ENCODE measurements at places on chromosomes 5 and 9.

DNA sequence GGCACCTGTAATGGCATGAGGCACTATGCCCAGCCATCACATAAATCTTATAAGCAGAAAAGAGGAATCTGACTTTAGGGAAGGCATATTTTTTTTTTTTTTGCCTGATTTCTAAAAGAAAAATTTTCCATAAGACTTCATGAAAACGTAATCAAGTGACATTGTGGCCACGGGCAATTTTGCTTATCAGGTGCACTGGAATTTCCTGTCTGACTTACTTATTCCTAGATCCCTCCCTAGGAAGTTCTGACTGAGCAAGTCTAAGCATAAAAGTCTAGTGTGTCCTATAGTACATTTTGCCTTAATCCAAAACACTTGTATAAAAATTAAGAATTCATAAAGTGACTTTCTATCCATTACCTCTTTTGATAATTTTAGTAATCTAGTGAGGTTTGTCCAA is 12.5 kb downstream of the C5orf46 start:
- no peak for DNase-seq

DNA sequence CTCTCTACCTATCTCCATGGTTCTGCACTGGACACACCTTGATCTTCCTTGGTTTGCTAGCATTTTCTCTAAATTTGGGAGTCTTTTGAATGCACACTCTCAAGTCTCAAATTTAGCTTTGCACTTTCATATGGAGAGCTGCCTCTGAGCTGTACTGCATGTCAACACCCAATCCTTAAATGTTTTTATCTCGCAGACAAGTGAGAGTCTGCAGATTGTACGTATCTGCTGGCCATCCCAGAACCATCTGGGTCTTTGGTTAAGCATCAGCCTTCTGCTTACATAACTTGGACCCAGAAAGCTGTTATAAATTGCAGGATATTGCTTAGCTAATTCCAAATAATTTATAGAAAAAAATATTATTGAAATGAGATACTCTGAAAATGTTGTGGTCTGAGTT is 111.4 kb upstream of the GRAMD2B start:
- no peak for DNase-seq

DNA sequence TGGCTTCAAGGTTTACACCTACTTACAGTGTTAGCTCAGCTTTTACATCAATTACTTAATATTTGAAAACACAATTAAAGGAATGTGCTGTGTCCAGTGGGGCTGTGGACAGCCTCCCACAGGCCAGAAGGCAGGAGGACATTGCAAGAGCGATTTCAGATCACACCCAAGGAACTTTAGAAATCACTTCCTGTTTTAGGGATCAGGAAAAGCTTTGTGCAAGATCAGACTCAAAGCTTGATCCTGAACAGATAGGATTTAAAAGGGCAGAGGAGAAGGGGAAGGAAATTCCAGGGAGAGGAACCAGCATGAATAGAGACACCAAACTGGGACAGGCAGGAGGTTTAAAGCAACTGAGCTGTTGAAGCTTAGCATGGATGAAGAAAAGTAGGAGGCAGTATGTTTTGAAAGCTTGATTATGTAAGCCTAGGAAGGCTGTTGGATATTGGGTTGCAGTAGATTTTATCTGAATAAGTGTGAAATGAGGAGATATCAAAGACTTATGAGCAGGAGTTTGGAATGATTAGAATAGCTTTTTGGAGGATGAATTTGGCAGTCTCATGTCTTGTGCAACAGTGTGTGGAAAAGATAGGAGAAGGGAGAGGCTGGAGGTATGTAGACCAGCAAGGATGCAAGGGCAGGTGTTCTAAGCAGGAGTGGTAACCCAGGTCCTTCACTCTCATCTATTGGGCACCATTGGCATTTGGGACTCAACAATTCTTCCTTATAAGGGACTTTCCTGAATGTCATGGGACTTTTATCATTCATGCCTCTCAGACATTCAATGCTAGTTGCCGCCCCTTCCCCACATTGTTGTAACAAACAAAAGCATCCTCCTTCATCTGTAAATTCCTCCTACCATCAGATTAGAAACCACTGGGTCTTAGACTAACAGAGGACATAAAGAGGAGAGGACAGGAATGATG is 123.5 kb downstream of the TARS1 start:
- DNase-seq: no peak

- no peak for DNase-seq
Observed at GRCh38 chr5:181204113-181204825, 727 bp downstream of the TRIM7 start.

DNA sequence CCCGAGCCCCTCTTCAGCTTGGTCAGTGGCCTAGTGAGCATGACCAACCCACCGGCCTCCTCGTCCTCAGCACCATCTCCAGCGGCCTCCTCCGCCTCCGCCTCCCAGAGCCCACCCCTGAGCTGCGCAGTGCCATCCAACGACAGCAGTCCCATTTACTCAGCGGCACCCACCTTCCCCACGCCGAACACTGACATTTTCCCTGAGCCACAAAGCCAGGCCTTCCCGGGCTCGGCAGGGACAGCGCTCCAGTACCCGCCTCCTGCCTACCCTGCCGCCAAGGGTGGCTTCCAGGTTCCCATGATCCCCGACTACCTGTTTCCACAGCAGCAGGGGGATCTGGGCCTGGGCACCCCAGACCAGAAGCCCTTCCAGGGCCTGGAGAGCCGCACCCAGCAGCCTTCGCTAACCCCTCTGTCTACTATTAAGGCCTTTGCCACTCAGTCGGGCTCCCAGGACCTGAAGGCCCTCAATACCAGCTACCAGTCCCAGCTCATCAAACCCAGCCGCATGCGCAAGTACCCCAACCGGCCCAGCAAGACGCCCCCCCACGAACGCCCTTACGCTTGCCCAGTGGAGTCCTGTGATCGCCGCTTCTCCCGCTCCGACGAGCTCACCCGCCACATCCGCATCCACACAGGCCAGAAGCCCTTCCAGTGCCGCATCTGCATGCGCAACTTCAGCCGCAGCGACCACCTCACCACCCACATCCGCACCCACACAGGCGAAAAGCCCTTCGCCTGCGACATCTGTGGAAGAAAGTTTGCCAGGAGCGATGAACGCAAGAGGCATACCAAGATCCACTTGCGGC is 1.8 kb downstream of the EGR1 start:
- DNase-seq: no peak

GRCh38 chr5:58998544-58998943 is 415.7 kb downstream of the RAB3C start:
- no peak for DNase-seq

DNA sequence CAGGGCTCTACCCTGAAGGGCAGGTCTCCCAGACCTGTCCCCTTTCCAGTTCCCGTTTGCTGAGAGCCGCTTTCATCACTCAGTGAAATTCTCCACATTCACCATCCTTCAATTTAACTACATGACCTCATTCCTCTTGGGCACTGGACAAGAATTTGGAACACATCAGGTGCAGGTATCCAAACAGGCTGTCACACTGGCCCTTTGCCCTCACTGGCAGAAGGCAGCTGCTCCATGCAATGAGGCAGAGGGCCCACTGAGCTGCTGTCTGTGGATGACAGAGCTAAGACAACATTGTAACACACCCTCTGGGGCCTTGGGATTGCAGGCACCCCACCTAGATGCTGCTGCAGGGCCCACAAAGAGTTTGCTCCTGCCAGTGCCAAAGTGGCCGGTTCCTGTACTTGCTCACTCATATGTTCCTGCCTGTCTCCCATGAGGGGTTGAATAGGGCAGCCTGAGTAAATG is 55.1 kb downstream of the ACTL7B start:
- no peak for DNase-seq

GRCh38 chr9:113237026-113237425 is 15.7 kb downstream of the SLC31A1 start:
- DNase-seq: no peak

DNA sequence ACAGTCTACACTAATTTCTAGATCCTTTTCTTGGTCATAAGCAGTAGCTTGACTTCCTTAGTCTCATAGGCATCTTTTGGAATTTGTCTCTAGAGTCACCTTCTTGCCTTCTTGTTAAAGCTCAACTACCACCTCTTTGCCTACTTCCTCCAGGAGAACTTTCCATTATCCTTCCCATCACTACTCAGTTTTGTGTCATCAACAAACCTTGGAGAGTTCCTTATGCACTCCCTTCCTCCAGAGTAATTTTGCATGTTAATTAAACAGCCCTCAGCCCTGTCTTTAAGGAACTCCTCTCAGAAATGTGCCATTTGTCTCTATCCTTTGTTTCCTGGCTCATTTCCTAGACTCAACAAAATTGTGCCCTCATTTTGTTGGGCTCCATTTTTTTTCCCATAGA is 4.2 kb upstream of the EPB41L4B start:
- no peak for DNase-seq

GRCh38 chr9:95667789-95668188 is 151.0 kb upstream of the PTCH1 start:
- no peak for DNase-seq

DNA sequence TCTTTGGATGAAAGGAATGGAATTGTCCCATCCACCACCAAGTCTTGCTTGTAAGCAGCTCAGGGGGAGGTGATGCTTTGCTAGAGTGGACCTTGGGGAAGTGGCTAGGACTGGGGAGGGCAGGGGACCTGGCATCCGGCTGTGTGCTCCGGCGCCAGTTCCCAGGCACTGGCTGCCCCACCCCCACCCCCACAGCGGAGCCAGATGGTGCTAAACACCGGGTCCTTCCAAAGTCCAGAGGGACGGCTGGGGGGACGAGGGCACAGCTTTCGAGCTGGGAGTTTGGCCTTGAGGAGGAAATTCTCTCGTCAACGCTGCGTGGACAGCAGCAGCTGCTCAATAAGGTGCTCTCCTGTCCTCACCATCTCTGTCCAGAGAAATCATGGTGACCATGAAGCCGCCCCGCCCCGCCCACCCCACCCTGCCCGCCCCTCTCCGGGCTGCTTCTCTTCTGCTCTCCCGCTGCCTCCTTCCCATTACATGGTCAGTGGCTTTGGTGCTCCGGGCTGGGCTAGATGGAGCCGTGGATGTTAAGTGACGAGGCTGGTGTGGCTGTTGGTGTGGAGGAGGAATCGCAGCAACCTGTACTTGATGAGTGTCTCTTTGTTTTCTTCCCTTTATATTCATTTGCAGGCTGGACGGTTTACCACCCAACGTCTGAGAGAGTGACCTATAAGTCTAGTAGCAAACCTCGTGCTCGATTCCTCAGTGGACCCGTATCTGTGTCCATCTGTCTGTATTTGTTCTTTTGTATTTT is 115.7 kb downstream of the WNK2 start:
- no peak for DNase-seq

- no peak for DNase-seq
Observed at GRCh38 chr9:36559036-36559695, 13.5 kb upstream of the MELK start.

GRCh38 chr5:119059740-119060255 is 11.1 kb upstream of the DMXL1 start:
- DNase-seq: no peak

DNA sequence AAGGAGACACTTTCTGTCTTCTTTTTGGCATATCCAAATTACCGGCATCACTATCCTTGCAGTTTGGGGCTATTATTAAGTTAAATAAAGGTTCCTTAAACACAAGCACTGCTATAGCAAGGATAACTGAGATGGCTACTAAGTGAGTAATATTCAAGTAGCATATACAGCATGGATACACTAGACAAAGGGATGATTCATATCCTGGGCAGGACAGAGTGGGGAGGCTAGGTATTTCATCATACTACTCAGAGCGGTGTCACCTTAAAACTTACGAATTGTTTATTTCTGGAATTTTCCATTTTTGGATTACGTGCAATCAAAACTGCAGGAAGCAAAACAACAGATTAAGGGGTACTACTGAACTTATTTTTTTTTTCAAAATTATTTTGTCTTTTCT is 54.1 kb downstream of the FER start:
- no peak for DNase-seq

GRCh38 chr9:77028478-77028877 is 9.0 kb downstream of the FOXB2 start:
- DNase-seq: no peak

GRCh38 chr9:4750023-4750673 is 9.1 kb upstream of the AK3 start:
- DNase-seq: no peak

DNA sequence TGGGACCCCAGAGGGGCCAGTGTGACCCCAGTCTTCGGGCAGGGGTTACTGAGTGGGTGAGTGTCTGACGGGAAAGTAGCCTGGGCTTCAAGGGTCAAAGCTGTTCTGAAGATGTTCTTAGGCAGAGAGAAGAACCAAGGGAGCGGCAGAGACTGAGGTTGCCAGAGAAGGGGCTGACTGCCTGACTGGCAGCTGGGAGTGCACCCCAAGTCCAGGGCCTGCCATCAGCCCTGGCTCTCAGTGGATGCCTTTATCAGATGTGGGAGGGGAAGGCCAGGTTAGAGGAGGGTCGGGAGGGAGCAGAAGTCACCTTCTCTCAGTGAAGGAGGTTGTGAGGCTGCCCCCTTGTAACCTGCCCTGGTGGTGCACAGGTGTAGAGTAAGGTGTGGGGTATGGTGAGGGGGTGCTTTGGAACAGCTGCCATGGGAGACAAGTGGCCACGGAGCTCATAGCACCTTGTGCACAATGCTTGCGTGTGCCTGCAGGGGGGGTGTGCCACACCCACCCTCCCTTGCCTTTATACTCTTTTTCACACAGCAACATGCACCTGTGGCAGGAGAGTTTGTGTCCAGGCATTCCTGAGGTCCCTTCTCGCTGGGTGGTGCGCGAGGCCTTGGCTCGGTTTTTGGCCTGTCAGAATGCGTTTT is 18.9 kb downstream of the RALGPS1 start:
- no peak for DNase-seq

GRCh38 chr9:2420543-2420942 is 201.0 kb upstream of the VLDLR start:
- DNase-seq: no peak

DNA sequence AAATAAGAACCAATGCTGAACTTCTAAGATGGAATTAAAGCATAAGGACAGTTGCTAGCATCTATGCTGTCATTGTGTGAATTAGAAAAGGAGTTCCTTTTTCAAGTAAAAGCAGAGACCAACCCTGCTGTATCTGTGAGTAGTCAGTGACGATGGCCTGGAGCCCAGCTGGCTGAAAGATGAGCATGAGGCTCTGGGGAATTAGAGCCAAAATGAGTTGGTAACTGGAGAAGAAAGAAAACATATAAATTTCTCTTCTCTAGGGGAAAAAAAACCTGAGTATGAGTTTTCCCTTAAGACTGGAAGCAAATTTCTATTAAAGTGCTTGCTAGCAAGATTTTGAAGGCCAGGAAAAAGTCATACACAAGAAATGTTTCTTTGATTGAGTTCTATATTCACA is 1.6 kb upstream of the SPZ1 start:
- no peak for DNase-seq
